Midbrain (tissue), 1 donor: ENCODE measurements at places on chromosomes 16 and 17.

- no peak for DNase-seq
Measured at GRCh38 chr17:8708025-8708461, 36.6 kb downstream of the CCDC42 start.

DNA sequence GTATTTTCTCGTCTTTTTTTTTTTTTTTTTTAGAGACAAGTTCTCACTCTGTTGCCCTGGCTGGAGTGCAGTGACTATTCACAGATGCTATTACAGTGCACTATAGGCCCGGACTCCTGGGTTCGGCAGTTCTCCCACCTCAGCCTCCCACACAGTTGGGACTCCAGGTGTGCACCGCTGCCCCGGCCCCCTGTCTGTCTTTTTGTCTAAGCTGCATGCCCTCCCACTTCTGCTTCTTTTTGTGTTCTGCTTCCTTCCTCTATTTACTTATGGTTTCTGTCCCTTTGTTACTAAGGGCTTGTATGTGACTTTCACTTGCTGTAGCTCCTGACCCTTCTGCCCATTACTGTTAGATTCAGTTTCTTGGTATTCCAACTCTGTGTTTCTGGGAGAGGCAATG, 20.5 kb downstream of the SLC7A6 start:
- no peak for DNase-seq

- DNase-seq, result no peak
Measured at GRCh38 chr17:58686980-58687379, 4.9 kb downstream of the TEX14 start.

DNA sequence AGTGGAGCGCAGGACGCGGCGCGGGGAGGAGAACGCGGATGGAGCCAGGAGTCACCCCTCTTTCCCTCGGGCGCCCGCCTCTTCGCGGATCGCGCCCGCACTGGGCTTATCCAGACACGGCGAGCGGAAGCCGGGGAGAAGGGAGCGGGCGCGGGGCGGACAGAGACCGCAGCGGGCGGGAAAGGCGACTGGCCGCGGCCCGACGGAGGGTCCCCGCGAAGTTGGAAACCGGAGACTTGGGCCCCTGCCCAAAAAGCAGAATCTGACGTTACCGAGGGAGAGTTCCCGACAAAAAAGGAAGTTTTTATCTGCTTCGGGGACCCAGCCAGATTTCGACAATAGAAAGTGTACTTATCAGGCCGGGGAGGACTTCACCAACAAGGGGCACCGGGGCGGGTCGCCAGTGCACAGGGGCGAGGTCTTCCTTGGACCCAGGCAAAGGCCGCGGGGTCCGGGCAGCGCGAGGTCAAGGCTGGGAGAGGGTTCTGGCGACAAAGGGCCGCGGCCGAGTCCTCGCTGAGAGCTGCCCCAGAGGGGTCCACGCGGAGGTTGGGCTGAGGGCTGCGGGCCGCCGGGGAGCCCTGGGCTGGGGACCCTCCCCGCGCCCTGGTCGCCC, 519 bp downstream of the ST6GALNAC2 start:
- no peak for DNase-seq

DNA sequence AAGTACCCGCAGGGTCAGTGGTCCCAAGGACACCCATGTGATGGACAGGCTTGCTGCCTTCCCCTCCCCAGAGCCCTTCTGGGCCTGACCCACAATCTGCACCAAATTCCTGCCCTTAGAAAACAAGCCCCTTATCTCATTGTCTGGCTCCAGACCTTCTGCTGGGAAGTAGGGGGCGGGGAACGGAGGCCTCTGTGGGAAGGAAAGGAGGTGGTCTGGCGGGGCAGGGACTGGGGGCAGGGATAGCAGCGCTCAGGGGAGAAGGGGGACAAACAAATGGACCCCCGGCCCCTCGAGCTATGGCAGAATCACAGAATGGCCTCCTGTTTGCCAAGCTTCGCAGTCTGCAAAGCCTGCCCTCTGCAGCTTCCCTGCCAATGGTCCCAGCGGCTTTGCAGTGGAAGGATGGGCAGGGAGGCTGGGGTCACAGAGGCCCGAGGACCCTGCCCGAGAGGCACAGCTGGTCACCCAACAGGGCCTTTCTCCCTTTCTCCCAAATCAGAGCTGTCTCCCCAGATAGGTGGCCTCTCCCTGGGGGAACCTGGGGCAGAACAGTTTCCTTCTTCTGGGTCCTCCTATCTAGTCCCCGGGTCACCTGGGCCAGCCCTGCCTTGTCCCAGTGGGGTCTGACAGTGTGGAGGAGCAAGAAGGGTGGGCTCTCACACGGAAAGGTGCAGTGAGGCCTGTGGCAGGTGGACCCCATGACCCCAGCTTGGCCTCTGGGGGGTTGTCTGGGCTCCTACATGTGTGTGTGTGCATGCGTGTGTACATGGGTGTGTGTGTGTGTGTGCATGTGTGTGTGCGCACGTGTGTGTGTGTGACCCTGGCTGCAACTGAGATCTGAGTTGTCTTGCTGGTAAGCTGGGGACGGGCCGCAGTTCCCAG, 25.5 kb downstream of the TMEM235 start:
- no peak for DNase-seq

GRCh38 chr16:58271589-58271988, 23.2 kb downstream of the PRSS54 start:
- DNase-seq, result no peak

DNA sequence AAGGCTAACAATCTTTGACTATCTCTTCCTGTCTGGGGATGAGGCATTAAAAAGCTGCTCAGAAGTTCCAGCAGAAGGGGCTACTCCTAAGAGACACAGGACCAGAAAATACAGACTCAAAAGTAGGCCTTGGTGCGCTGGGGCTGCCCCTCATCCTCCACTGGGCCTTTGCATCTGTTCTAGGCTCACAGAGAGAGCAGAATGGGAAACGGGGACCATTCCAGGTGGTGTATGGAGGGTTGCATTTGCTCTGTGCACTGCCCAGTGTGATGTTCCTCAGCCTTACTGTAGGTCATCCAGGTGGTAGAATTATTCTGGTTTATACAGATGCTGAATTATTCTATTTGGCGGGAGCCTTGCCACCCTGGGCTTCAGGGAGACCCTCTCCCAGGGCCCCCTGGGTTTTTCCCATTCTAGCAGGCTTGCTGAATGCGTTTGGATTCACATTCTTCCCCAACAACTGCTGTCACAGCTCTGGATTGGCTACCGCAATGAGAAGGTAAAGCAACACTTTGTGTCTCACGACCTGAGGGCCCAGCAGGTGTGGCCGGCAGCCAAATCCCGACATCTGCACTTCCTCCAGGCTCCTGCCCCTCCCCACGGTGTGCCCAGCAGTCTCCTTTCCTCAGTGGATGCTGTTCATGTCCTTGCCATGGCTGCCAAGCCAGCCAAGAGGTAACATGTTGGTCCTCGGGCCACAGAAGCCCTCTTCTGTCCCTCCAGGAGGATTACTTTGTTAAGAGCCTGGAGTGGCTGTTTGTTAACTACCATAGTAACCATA, 25.0 kb upstream of the ZNHIT3 start:
- no peak for DNase-seq

DNA sequence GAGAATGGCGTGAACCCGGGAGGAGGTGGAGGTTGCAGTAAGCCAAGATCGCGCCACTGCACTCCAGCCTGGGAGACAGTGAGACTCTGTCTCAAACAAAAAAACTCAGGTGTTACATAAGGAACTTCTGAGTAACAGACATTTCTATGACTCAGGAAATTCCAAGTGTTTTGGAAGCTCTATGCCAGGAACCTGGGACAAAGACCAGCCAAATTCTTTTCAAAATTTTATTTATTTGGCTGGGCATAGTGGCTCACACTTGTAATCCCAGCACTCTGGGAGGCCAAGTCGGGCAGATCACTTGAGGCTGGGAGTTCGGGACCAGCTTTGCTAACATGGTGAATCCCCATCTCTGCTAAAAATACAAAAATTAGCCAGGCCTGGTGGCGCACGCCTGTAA, 5.2 kb upstream of the SH2B1 start:
- DNase-seq, result peak; percentile 4

GRCh38 chr17:36817483-36818048, 119.7 kb upstream of the LHX1 start:
- DNase-seq, result no peak

DNA sequence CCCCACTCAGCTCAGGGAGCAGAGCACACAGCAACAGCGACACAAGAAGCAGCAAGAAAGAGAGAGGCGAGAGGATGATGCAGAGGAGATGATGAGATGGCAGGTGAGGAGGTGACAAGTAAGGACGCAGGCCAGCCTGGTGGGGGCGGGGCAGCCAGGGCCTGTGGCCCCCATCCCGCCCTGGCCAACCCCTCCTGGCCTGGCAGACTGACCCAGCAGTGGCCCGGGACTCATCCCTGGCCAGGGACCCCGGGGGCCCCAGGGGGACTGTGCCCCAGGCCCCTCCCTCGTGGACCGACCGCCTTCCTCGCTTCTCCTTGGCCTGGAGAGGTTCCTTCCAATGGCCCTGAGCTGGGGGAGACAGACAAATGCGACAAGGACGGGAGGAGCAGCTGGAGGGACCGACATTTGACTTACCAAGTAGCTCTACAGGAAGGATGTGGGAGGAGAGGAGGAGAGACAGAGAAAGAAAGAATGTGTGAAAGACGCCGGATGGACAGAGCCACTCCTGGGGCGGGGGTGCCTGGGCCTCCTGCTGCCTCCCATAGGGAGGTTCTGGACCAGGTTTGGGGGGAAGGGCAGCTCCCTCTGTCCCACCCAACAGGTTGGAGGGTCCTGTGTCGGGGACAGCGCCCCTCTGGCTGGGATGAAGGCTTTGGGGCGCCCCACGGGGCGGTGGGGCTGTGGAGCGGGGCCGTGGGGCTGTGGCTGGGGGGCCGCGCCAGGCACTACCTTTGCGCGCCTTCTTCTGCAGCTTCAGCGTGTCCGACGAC, 6.8 kb downstream of the MTSS2 start:
- no peak for DNase-seq

GRCh38 chr16:82033006-82033405, 2.0 kb upstream of the HSD17B2 start:
- no peak for DNase-seq

DNA sequence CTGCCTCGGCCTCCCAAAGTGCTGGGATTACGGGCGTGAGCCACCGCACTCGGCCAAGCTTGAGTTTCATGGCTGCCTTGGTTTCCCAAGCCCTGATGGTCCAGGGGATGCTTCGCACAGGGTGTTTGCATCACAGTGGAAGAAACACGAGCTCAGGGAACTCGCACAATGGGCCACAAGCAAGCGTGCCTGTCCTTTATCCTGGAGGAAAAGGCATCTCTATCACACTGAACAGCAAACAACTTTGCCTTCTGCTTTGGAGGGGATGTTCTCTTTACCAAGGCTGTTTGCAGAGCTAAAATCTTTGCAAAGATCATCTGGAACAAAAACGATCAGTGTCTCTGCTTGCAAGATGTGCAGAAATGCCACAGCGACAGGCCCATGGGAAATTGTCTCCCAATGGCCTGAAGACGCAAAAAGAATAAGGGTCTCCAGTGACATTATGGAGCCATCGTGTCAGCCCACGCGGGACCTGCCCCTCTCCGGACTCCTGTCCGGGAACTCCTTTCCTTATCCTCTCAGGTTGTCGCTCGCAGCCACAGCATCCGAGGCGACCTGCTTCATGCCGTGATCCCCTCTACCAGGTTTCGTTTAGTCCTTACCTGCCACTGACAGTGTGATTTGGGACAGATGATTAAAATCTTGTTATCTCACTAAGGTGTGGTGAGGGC, 44.1 kb upstream of the CBFA2T3 start:
- no peak for DNase-seq

DNA sequence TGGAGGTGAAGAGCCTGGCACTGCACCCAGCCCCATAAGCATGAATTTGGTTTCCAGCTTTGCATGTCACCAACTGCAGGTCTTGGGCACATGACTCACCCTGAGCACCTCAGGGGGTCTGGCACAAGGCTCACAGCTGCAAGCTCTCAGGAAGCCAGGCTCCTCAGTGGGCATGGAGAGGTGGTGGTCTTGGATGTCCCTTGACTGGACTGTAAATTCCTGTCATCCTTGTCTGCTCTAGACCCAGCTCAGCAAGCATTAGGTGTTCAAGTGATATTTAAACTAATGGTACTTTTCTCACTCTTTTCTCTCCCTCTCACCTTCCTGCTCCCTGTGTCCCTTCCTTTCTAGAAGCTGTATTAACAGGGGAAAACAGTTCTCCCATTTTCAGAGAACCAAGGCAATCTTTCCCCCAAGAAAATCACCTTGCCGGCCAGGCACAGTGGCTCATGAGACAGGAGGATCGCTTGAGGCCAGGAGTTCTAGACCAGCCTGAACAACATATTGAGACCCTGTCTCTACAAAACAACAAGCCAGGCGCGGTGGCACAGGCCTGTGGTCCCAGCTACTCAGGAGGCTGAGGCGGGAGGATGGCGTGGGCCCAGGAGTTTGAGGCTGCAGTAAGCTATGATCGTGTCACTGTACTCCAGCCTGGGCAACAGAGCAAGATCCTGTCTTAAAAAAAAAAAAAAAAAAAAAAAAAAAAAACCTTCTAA, 5.1 kb upstream of the KIFC3 start:
- DNase-seq, result no peak

GRCh38 chr17:28999206-28999605, 6.6 kb downstream of the SEZ6 start:
- no peak for DNase-seq

DNA sequence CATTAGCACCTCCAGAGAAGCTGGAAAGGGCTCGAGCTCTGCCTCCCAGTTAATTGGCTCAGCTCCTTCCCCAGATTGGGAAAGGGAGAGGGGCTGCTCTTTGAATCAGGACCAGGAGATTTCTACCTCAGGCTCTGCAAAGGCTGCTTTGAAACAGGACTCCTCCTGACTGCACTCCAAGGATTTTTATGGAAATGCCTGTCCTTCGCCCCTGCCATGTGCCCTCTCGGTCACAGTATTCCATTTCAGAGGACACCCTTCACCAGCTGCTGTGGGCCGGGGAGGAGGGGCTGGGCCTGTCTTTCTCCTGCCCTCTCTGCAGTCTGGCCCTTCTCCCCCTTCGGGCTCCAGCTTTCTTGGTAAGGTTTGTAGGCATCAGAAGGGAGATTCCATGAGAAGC, 13.6 kb downstream of the MRM1 start:
- no peak for DNase-seq

- no peak for DNase-seq
Measured at GRCh38 chr16:21603928-21604327, 4.6 kb downstream of the METTL9 start.

DNA sequence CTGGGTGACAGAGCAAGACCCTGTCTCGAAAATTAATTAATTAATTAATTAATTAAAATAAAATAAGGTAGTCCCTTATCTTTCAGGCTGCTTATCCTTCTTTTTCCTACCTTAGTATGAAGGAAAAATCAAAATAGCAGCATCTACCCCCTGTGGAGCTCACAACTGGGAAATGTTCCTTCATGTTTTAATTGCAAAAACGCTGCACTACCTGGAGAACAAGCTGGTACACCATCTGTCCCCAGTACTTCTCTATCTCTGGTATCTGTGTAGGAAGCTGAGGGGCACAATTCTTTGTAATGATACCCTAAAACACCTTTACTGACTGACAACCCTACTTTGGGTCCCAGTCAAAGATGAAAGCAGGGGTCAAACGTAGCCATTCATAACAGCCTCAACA, 55.1 kb upstream of the MNT start:
- DNase-seq, result no peak
